Stimulated activated CD8-positive, alpha-beta memory T cell treated with anti-CD3 and anti-CD28 coated beads, Interleukin-7, amount 100 ng/mL, for 1 hour (primary cell): ENCODE measurements at places on chromosomes 4 and X.

DNA sequence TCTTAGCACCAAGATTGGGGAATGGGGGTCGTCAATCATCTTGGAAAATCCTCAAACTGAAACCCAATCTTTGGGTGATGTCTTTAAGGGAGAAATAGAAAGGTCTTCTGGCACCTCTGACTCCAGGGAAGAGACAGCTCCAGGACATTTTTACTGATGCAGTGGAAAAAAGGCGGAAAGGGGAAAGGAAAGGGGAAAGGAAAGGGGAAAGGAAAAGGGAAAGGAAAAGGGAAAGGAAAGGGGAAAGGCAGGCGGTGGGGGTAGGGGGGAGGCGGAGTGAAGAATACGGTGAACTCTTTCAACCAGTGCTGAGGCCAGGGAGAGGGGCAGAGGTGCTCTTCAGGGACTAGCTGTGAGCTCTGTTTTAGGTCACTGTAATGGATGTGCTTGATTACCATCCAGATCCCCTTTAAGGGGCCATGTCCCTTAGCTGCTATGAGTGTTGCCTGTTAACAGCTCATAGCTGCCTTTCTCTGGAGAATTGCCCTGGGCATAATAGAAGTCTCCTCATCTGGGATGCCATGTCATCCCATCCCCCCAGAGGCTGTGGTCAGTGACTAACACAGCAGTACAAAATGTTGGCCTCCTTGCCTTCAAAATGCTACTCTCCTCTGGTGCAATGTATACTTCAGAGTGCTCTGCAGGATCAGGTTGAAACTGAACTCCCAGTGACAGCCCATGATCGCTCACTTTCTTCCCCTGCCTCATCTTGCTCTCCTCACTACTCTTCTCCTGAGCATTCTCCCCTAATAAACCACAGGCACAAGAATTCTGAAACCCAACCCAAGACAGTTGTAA, 92.4 kb upstream of the AP1S2 start:
- no peak for DNase-seq

DNA sequence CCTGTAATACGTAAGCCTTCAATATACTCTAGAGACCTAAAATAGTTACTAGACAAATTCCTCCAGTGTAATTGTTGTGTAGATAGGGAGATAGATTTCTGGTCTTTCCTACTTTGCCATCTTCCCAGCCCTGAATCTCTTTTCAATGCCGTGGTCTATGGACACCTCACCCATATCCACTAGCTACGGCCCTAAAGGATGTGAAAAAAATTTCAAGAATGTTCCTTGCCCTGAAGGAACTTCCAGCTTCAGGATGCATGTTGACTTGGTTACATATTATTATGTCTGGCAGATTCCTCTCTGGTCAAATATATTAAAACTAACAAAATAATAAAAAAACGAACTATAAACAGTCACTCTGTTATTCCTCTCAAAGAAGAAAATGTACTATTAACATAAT, 52.4 kb upstream of the TSPAN5 start:
- DNase-seq, result no peak

GRCh38 chr4:68569466-68570121, 6.5 kb downstream of the UGT2B17 start:
- DNase-seq, result no peak

DNA sequence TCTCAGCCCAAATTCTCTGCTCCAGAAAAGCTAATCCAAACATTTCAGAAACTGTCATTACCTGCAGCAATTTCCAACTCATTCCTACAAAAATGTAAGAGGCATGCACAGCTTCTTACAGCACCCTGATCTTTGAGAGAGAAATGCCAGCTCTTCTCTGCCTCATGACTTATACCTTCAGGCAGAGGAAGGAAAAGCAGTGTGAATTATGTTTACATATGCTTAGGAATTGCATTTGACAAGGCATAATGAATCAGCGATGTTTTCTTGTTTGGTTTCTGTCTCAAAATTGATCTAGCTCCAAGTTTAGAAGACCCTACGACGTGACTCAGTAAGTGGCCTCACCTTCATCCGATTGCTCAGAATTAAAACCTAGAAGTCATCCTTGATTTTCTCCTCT, 21.8 kb upstream of the AGA start:
- no peak for DNase-seq

GRCh38 chr4:128519163-128519830, 231.7 kb upstream of the PGRMC2 start:
- no peak for DNase-seq

GRCh38 chr4:8855818-8856245, 15.8 kb downstream of the HMX1 start:
- no peak for DNase-seq

DNA sequence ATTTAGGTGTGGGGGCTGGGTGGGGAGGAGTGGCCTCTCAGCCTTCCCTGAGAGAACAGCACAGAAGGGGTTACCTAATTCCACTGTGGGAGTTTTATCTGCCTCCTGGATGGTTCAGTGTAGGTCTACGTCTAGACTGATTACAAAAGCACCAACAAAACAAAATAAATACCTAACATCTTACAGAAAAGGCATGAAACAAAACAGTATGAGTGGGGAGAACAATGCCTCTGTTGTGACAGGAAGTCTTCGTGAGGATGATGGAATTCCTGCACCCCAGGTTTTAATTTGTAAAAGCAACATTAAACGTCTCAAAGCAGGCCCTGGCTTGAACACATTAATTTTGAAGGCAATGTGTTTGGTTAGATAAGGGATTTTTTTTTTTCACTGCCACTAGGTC, 112.1 kb upstream of the GPC4 start:
- no peak for DNase-seq

GRCh38 chr4:153485359-153485758, 19.2 kb downstream of the TMEM131L start:
- DNase-seq, result no peak

DNA sequence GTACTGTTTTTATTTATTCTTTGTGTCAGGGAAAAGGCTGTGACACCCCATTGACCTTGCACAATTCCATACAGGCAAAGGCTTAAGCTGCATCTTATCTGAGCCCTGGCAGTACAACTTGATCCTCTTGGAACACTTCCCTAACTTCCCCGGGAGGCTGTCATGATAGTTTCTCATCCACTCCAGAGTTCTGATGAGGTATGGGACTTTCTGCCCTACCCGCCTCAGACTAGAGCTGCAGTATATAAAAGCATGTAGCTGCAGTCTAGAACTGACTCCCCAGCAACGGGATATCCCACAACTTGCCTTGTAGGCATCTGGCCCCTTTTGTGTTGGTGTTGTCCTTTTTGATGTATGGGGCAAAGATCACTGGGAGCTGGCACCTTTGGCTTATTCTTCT, 72.7 kb downstream of the FNIP2 start:
- DNase-seq, result no peak

DNA sequence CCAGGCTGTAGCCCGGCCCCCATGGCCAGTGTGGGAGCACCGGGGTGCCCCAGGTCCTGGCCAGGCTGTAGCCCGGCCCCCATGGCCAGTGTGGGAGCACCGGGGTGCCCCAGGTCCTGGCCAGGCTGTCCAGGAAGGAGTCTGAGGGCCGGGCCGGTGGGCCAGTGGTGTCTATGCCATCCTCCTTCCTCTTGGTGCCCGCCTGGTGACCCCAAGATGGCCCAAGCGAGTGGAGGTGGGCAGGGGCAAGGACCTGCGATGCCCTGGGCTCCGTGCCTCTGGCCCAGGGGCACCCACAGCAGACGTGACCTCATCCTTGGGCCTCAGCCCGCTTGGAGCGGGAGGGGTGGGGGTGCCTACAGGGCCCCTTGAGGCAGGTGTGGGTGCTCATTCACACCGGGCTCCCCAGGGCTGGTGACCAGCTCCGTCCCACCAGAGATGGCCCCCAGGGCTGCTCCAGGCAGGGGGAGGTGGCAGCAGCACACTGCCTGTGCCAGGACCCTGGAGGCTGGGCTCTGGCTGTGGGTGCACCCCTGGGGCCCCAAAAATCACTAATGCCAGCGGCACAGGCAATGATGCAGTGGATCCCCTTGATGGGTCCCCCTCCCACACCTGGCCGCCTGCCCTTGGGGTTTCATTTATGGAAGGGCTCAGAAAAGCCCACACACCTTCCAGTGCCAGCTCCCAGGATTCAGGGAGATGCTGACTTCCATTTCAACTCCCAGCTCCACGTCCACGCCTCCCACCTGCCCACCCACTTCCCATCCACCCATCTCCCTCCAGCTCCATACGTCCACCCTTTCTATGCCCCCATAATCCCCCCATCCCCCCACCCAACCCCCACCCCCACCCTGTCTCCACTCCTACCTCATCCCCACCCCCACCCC, 35.8 kb downstream of the TACC3 start:
- no peak for DNase-seq

GRCh38 chr4:17964576-17964975, 57.0 kb downstream of the LCORL start:
- no peak for DNase-seq

- no peak for DNase-seq
Measured at GRCh38 chrX:71652405-71652804, 14.9 kb upstream of the LOC101059915 start.

- DNase-seq, result no peak
Measured at GRCh38 chr4:181476508-181476890, 766.7 kb upstream of the TENM3 start.

GRCh38 chr4:7841071-7841470, 98.6 kb downstream of the AFAP1 start:
- DNase-seq, result no peak

- DNase-seq, result no peak
Measured at GRCh38 chr4:99437723-99438404, 2.7 kb upstream of the ADH7 start.

GRCh38 chr4:84413480-84413879, 85.6 kb downstream of the NKX6-1 start:
- no peak for DNase-seq

DNA sequence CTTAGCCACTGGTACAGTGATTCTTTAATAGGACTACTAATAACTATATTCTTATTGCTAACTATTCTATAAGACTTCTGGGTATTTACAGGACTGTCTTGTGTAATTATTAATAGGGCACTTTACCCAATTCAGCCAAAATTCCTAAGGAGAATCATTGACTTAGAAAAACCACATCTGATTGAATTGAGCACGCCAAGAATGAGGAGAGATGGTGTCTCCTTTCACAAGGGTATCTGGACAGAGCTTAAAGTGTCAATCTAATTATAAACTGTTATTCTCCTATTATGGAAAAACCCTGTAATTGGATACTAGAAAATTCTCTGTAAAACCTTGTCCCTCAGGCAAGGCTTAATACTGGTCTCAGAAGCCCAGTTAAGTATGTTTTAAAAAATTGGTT, 111.1 kb upstream of the TLL1 start:
- DNase-seq, result no peak

DNA sequence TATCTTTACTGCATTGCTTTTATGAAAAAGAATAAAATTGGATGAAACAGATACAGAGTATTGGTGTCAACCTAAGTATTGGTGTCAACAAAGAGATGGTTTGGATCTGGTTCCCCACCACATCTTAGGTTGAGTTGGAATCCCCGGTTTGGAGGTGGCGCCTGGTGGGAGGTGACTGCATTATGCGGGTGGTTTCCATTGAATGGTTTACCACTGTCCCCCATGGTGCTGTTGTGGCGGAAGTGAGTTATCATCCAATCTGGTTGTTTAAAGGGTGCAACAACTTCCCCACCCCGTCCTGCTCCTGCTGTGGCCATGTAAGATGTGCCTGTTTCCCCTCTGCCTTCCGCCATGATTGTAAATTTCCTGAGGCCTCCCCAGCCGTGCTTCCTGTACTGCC, 52.8 kb upstream of the CD99 start:
- no peak for DNase-seq

GRCh38 chr4:83124111-83124780, 9.7 kb upstream of the PLAC8 start:
- no peak for DNase-seq

- DNase-seq, result no peak
Measured at GRCh38 chr4:122826553-122827257, at the start of gene FGF2. Gene FGF2, plus strand, starts transcription at chr4:122826831. Its CDS starts 344 bp downstream, at chr4:122827175.

DNA sequence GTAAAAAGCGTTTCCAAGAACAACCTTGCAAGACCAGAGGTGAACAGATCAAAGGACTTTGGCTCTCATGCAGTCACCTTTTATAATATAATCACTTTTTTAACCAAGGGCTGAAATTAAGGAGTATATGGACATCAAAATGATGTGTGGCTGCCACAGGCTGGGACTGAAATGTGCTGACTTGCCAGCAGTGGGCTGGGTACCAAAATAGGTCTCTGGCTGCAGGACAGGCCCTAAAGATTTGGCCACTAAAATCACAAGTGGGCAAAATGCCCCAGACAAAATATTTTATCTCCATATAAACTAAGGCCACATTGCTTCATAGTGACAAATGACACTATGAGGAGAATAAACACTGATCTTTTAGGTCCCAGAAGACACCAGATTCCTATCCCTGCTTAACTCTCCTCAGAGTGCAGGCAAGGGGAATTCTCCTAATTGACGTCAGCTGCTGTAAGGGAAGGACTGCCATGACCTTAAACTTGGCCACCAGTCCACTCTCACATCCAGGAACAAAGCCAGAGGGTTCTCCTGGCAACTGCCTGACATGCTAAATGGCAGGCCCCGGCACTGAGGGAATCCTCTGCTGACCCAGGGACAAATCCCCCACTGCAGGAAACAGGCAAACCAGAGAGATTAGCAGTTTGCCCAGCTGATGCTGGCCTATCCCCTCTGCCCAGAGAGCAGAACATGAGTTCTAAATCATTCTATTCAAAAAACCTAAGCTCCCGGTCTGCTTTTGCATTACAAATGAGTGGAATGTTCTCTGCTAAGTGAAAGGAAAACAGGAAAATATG, 155.8 kb downstream of the PPP3CA start:
- no peak for DNase-seq

- no peak for DNase-seq
Measured at GRCh38 chr4:105896461-105896942, 1.2 kb downstream of the NPNT start.

GRCh38 chr4:167168611-167169010, 65.7 kb downstream of the SPOCK3 start:
- DNase-seq, result no peak

DNA sequence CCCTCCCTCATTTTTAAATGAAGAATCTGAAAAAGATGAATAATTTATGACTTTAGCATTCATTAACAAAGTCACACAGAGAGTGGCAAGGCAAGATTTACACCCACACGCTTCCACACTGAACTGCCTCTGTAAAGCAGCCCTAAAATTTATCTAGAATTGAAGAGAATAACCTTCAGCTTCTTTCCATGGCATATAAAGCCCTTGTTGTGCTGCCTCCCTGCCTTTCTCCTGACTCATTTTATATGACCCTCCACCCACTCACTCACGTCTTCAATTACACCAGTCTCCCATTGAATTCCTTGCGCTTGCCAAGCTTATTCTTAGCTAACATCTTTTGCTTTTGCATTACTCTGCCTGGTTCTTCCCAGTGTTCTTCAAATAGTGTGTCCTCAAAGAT, 2649.3 kb downstream of the PCDH7 start:
- DNase-seq, result no peak

DNA sequence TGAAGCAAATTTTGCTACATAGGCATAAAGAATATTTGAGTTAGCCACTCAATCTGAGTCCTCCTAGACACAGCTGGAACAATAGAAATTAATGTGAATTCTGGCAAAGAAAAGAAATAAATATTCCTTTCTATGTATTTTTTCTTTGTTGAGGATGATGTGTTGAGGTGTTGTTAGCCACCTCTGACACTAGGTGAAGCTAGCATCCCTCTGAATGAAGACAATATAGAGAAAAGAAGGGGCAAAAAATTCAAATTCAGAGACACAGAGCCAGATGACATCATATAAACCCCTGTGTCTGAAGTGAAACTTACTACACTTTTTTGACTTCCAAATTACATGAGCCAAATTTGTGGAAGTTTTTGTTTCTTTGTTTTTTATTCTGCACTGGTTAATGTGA, 34.6 kb upstream of the TMPRSS11D start:
- DNase-seq, result no peak
